Hepatic stellate cell (primary cell): ENCODE measurements at places on chromosomes 5 and 9.
A peak's percentile ranks its signal among the peaks of the same experiment; 100 is the strongest.

GRCh38 chr9:28539434-28540070 is 966.3 kb upstream of the C9orf72 start:
- no peak for DNase-seq

GRCh38 chr5:126736141-126736540 is 40.8 kb upstream of the LMNB1 start:
- no peak for DNase-seq

GRCh38 chr9:69922646-69923045 is 102.0 kb downstream of the CFAP95 start:
- no peak for DNase-seq

DNA sequence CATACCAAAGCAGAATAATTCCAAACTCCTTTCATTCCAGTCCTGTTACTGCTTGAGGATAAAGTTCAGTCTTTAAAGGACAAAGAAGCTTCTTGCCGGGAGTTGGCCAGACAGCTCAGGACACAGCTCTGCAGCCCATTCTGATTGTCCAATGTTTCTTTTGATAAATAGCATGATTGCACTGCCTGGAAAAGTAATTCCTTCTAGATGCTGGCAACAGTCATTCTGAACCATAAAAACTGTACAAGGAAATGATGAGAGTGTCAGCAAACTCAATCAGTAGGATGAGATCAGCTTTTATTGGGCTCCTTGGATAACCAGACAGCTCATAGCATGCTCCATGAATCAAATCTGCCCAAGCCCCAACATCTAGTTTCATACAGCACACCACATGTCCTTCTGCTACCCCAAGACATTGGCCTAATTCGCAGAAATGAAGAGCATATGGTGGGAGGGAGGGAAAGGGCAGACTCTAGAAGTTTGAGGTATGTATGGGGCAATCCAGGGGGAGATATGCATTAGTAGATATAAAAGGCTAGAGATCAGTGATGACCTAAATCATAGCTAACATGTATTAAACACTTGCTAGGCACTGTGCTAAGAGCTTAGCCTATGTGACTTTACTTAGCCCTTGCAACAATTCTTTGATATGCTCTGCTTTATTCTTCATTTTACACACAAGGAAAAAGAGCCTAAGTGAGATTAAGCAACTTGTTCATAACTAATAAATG is 219.9 kb upstream of the NREP start:
- no peak for DNase-seq

DNA sequence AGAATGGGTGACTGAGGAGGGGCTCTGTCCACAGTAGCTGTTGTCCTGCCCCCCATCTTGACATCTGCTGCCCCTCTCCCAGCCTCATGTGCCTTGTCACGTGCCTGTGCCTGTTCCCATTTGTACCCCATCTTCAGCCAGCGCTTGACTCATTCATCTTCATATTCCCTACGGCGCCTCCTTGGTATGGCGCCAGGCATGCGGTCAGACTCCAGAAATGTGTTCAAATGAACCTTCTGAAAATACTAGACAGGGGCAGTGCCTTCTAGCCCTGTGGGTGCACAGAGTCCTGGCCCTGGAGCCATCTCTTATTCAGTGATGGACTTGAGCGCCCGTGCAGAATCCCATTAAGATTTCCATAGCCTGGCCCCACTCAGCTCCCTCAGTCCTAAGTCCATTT is 46.2 kb downstream of the CFAP77 start:
- DNase-seq: no peak

GRCh38 chr9:86830356-86830755 is 117.0 kb downstream of the GAS1 start:
- DNase-seq: no peak

GRCh38 chr9:15572200-15572770 is 19.4 kb downstream of the CCDC171 start:
- DNase-seq: no peak

DNA sequence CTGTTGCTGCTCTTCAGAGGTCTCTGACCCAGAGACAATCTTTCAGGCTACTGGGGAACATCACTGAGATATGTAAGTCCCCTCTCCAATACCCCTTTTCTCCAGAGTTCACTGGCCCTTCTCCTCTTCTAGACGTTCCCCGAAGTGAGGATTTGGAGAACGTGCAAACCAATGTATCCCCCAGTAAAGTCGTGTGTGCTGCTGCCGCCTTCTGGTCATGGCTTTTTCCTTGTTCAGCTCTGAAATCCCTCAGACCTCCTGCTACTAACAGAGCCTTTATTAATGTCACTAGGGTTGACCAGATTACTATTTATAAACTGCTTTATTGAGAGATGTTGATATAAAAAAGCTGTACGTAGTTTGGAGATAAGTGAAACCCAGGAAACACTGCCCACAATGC is 1028.6 kb downstream of the CDH9 start:
- DNase-seq: no peak

- DNase-seq: peak; percentile 50
These were observed at the start of gene ZNF883 for GRCh38 chr9:113011911-113012381. TSS of gene ZNF883 (minus strand) at chr9:113012192.

DNA sequence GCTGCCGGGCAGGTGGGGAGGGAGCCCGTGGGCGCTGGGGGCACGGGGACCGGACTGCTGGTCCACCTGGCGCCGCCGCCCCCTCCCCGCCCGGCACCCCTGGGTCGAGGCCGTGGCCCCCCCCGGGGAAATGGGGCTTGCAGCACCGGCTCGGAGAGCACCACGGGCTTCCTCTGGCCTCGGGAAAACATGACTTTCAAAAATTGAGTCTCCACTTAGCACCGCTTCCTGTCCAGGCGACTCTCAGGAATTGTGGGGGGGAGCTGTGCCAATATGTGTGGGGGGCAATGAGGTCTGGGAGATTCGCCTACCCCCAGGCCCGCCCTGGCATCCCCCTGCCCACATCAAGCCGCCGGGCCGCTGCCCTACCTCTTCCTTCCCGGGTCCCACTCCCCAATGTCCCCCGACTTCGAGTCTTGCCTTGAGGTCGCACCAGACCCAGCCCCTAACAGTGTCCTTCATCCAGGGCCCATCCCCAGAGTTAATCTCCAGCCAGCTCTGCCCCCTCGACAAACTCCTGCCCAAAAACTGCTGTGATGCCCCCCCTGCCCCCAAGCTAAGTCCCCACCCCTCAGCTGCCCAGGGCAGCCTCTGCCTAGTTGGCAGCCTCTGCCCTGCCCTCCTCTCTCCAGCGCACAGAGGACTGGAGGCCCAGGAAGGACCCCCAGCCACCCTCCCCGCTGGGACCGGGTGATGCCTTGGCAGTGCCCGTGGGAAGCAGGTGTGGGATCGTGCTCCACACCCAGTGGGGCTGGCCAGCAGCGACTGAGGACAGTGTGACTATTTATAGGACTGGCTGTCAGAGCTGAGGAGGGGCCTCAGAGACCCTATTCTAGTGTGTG is 3.9 kb downstream of the EGFL7 start:
- DNase-seq: no peak

GRCh38 chr9:117286245-117286644 is 128.6 kb downstream of the ASTN2 start:
- DNase-seq: no peak

GRCh38 chr9:70962761-70963440 is 158.5 kb downstream of the TRPM3 start:
- DNase-seq: no peak

DNA sequence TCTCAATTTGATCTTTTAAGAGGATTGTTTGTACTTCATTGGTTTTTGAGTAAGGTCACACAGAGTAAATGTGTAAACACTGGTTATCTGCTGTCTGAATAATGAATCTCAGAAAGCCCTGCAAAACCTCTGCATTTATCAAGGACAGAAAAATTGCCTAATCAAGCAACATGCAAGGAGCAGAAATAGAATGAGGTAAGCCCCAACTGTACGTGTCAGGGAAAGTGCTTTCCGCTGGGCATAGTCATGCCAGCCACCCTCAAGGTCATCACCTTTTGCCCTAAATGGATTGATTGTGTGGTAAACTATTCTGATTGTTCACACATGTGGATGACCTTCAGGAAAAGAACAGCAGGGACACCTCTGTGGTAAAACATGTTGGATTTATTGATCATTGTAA is 376.9 kb upstream of the KCNN2 start:
- DNase-seq: no peak

- DNase-seq: no peak
These were observed 59.6 kb downstream of the RASGRF2 start for GRCh38 chr5:81019748-81020147.

- no peak for DNase-seq
These were observed 99.9 kb downstream of the GABRB2 start for GRCh38 chr5:161446655-161447054.

GRCh38 chr5:141945511-141946051 is 12.4 kb downstream of the PCDH12 start:
- peak; percentile 29 for DNase-seq

DNA sequence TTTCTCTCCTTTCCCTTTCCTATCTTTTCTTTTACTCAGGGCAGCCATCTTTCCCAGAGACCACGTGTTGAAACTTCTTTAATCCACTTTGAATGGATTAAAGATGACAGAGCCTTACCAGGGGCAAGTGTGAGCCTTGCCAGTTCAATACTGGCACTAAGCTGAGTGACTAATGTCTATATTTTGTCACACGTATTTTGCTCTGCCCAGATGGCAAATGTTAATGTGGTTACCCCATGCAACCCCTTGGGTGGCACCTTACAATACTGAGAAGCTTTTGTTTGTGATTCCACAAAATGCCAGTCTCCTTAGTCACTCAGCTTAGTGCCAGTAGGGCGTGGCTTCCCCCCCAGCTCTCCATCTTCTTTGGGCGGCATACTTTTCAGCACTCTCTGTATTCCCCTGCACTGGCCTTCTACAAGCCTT is 24.8 kb downstream of the ANXA1 start:
- DNase-seq: no peak

DNA sequence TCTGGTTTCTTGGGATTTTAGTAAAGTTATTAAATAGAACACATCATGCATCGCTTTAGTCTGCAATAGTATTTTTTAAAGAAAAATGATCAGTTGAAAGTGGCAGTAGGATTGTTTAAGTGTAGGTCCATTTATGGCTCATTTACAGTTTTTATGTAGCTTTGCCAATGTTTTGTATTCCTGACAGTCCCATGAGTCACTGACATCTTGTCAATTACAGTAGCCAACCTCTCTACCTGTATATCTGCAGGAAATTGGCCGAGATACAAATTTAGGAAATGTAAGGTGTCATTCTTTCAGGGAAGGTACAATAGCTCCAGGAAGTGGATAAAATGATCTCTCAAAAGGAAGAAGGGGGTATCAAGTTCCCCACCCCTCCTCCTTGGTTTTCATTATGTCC is 47.7 kb upstream of the MTAP start:
- no peak for DNase-seq

- DNase-seq: no peak
These were observed 8.8 kb upstream of the CLTB start for GRCh38 chr5:176425138-176425537.

- no peak for DNase-seq
These were observed 76.7 kb downstream of the FGF1 start for GRCh38 chr5:142609142-142609541.

DNA sequence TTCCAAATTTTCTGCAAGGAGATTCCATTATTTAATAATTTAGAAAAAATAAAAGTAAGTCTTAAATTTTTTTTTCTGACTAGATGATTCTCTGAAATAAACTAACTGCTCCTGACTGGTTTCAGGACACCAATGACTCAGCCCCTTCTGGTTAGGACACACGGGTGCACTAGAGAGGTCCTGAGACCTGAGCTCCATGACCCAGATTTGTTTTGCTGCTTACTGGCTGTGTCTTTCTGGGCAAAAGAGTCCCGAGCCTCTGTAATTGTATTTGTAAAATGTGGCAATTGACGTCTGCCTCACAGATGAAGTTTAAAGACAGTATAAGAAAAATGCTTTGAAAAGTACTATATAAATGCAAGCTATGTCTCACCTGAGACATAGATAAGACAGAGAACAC is 89.1 kb downstream of the SLC24A2 start:
- DNase-seq: no peak

GRCh38 chr5:16578474-16578883 is 38.3 kb downstream of the RETREG1 start:
- no peak for DNase-seq

DNA sequence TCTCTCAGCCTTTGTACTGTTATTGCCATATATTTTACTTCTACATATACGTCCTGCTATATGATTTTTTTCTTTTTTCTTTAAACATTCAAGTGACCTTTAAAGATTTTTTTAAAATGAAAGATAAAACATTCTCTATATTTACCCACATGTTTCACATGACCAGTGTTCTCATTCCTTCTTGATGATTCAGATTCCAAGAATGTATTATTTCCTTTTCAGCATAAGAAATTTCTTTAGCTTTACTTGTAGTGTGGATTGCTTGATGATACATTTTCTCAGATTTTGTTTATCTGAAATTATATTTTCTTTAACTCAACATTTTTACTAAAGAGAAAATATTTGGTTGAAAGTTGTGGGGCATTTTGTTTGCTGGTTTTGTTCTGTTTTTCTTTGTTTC is 792.1 kb downstream of the BRINP1 start:
- peak; percentile 16 for DNase-seq

DNA sequence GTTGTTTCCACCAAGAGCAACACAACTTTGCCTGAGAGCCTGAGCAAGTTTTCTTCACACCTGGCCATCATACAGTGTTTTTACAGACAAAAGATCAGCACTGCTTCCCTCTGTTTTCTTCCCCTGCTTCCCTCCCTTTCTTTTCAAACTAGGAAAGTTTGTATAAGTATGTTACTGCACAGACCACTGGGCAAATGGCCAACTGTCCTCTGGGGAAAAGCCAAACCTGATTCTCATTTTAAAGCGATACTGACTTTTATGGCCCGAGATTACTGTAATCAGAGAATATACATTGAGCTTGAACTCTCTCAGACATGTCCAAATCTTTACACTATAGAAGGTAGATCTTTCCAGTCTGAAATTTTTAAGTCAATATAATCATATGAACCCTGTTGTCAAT is 415.0 kb downstream of the NFIB start:
- no peak for DNase-seq

GRCh38 chr5:141816598-141817399 is 61.4 kb downstream of the PCDH1 start:
- DNase-seq: no peak

- DNase-seq: no peak
These were observed 135.8 kb upstream of the TMEM161B start for GRCh38 chr5:88404405-88404804.

DNA sequence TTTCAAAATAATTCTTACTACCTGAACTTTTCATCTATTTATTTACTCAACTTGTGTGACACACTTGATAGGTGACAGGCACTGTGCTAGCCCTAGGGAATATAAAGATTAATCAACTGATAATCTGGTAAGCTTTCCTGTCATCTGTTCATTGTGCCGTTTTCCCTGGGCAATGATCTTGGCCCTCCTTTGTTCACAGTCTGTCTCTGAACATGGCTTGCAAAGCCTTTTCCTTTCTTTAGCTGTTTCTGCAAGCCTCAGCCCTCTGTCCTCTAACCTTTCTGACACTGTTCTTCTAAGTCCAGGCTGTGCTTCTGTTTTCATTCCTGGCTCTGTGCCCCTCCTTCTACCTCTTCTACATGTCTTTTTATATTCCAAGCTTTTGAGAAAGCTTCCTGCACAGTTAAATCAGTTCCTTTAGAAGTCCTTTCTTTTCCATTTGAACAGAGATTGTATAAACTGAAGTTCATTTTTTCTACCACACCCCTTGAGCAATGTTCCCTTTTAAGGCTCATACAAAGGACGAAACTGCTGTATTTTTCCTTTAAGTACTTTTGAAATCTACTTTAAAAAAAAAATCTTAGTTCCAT is 803.0 kb upstream of the ZNF608 start:
- no peak for DNase-seq

- no peak for DNase-seq
These were observed 5.2 kb upstream of the ALDOB start for GRCh38 chr9:101440714-101441230.
